ENCODE measurements at places on chromosomes 11 and 22. TPM values are rescaled to one million over a fixed set of nuclear protein-coding genes. Genes with fewer than 3 reads are reported as not detected.
A peak's percentile ranks its signal among the peaks of the same experiment; 100 is the strongest.

Gene MYO7A
- 3.6 TPM for total RNA-seq

Gene MUC5AC
- total RNA-seq = not detected

Gene SHISAL1
- total RNA-seq = 0.07 TPM

Gene SCUBE2
- 1.6 TPM for total RNA-seq

Gene MMP10
- total RNA-seq = 15.0 TPM

DNA sequence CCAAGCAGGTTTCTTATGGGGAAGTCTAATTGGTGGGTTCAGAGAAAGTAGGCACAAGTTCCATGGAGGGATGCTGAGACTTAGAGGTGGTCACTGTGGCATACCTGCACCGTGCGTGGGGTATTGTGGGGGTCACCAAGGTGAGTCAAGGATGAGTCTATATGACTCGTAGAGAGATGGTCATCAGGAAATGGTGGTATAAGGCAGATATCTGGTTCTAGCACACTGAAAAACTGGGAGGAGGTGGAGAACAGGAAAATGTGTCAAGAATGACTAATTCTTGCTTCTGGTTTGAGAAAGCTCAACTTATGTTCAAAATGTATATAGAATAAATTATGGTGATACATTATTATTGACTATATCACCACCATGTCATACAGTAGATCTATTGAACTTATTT is 258.1 kb downstream of the RAB38 start:
- H3K27ac ChIP-seq = no peak overlapping the region
- no peaks in the 10 kb centered on the region for H3K4me1 ChIP-seq
- no peak overlapping the region for H3K4me3 ChIP-seq
- H3K27me3 ChIP-seq = no peaks in the 10 kb centered on the region

DNA sequence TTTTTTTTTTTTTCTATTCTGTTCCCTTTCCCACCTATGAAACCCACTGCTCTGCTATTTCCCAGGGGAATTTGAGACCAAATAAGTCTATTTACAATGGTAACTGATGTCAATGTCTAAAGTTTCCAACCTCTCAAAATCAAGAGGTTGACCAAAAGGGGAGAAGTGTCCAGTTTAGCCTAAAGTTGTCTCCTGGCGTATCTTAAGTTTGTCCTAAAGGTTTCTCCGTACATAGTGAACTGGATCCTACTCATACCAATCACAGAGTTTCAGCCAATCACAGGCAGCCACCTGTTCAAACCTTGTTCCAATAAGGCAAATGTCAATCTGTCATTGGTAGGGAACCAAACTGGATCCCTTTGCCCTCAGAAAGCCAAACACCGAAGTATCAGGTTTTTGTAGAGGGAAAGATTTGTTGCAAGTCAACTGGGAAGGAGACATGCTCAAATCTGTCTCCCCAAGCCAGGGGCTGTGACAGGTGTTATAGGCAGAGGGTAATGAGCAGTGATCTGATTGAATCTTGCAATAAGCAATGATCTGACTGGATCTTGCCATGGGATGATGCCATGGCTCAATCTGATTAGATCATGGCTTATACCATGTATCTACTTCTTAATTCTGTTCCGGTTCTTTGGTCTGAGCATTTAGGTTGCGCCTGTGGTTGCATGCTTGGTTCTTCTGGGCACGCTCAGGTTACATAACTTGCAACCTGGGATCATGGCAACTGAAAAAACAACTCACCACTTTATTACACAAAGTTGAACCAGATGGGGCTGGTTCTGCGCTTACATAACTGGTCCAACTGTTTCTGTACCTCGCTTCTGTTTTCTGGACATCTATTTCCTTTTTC is 1.1 kb upstream of the VPS37C start:
- H3K4me1 ChIP-seq = peaks cover 30% of the 10 kb centered on the region
- peak; percentile 32 for DNase-seq
- peak overlapping the region; percentile 71 for H3K27ac ChIP-seq
- H3K27me3 ChIP-seq = no peaks in the 10 kb centered on the region

DNA sequence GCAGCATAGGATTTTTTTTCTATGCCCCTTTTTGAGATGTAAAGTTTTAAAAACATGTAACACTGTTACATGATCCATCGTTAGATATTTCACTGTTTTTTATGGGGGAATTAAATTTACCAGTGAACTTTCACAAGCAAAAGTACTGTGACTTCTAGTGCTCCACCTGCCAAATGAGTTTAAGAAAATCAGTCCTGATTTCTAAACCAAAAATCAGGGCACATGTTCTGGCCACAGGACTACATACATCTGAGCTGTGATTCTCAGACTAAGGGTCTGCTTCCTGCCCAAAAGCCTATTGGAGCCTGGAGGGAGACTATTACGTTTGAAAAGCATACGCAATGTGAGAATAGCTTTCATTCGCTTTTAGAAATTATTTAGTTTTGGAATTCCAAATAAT is 22.5 kb downstream of the TMPRSS13 start:
- H3K4me1 ChIP-seq = peaks cover 5% of the 10 kb centered on the region
- H3K36me3 ChIP-seq = no peaks in the 10 kb centered on the region
- no peak for DNase-seq

DNA sequence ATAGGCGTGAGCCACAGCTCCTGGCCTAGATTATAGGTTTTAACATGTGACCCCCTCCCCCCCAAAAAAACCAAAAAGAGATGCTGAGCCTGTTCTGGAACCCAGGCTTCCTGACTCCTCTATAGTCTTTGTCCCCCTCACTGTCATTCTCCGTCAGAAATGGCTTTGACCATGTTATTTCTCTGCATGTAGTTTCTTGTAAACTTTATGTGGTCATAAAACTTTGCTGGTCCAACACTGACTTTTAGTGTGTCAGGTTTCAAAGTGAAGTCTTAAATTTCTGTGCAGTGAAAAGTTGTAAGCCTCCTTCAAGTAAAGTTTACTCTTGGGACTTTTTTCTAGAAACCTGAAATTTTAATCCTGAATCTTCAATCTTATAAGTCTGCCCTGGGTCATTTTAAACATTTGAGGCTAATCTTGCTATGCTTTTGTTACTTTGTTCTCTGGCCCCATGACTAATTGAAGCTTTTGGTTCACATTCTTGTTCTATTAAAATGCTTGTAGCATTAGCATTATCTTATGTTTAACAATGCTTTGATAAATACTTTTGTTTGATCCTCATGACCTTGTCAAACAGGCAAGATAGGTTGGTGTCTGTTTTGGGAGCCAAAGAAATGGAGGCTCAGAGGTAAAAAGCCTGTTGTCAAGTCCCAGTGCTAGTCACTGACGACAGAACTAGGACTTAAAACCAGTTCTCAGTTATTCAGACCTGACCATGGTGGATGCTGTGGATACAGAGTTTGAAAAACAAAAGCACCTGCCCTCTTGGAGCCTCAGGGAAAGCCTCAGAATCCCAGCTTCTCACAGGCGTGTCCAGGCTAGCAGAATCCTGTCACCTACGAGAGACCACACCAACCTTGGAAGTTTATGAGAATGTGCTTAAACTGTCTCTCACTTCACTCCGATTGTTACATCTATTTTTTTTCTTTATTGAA is 87.7 kb upstream of the HORMAD2 start:
- H3K4me3 ChIP-seq = no peak overlapping the region
- no peak overlapping the region for H3K27ac ChIP-seq
- peaks cover 3% of the 10 kb centered on the region for H3K36me3 ChIP-seq
- no peak for DNase-seq
- H3K27me3 ChIP-seq = no peaks in the 10 kb centered on the region
- peaks cover 15% of the 10 kb centered on the region for H3K4me1 ChIP-seq
